Activated effector memory CD4-positive, alpha-beta T cell treated with anti-CD3 and anti-CD28 coated beads, Interleukin-2, amount 50 U/mL, for 16 hours (primary cell): ENCODE measurements at places on chromosomes 7 and 10.

DNA sequence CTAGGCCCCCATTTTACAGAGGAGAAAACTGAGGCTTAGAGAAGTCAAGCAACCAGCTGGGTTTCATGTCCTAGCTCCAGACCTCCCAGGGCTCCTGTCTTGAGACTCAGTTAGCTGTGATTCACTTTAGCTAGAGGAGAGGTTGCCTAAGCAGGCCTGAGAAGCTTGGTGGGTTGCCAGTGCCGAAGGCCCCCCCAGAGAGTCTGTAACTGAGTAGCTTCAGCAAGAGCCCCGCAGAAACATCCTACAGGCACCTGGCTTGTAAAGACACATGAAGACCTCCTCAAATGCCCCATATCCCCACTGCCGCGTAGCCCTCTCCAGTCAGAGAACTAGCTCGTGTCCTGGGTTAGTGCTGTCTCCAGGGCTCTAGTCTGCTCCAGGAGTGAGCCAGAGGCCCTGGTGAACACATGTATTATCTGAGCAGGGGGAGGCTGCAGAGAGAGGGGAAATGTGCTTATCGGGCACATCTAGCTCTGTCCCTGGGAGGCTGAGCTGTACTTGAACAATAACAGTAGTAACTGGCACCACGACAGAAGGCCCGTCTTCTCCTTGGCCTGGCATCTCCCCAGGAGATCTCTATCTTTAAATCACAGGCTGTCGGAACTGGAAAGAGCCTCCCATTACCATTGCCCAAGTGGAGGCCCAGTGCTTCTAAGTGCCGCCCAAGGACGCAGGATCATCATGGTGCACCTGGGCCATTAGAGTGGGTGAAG, 28.9 kb downstream of the UNC5B start:
- no peak for DNase-seq

DNA sequence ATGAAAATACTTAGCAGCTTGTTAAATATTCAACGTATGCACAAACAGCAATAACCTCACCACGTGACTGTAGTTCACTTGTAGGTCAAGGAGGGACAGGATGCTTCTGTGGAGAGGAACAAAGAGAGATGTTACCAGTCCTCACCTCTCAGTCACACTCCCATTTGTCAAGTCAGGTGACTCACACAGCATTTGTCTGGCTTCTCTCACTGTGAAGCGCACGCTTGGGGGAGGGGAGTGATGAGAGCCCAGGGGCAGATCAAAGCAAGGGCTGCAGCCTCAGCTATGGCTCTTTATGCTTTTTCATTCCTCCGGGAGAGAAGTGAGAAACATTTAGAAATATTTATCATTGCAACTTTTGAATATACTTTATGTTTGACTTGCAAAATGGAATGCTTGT, 2.9 kb upstream of the RBM20 start:
- DNase-seq, result peak; percentile 75

GRCh38 chr10:128210215-128211063, 84.2 kb upstream of the MKI67 start:
- peak; percentile 92 for DNase-seq

DNA sequence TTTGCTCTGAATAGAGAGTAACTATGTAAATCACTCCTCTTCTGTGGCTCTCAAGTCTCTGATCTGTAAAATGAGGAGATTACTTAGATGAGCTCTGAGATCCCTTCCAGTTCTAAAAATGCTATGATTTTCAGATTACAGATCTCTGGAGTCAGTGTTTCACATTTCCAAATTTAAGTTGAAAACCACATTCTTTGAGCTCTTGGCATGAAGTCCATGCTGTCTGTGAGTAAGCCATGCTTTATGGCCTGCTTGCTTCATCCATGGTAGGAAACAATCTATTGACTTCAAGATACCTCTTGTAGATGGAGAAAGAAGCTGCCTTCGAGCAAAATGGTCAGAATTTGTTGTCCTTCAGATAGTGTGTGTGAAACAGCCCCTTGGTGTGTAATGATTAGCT, 64.9 kb downstream of the CELF2 start:
- DNase-seq, result no peak

DNA sequence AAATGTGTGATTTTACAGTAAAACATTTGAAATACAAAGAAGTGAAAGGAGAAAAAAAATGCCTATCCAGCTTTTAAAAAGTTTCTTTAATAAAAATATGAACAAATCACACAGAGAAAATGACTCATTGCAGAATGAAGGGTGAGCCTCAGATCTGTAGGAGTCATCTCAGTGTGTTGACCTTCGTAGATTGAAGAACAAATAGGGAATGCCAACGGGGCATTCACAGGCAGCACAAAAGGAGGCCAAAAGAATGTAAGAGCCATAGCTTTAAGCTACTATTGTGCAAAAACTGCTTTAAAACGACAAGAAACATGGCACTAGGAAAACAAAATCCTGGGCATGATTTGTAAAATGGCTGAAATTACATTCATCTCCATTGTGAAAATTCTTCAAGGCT, 782.7 kb upstream of the CELF2 start:
- DNase-seq, result no peak

DNA sequence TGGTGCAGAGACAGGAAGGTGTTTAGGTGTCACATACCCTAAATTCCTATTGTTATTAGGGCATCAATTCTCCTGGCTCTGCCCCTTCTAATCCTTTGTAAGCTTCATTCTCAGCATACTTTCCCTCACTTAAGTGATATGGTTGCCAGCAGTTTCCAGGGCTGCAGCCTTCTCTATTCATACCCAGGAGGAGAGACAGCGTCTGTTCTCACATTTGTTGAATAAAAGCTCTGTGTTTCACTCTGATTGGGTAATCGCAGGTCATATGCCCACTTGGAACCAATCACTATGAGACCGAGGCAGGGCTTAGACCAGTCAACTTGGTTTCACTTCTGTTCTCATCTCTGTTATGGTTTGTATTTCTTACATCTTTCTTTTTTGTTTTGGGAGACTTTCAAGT, 109.6 kb upstream of the MTPN start:
- DNase-seq, result no peak

DNA sequence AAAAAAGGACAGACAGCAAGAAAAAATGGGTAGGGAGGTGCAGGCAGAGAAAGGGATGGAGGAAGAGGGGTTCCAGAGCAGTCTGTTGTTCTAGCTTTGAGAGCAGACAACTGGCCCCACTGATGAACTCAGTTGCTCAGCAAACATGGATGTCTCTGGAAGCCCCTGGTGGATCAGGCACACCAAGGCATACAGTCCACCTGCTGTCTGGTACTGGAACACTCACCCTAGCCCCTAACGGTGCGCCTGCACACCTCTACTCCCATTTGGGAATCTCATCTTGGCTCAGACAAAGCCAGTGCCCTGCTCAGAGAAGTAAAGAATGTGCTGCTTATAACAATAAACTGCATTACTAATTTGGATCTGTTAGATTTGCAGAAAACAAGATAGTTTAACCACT, 7.7 kb downstream of the MACROH2A2 start:
- DNase-seq, result no peak
